ENCODE measurements at places on chromosomes 7 and 10.

GRCh38 chr7:96823274-96823673 lies 113.6 kb upstream of the SEM1 start:
- peak; percentile 11 for DNase-seq

- DNase-seq, result peak; percentile 50
Measured at GRCh38 chr7:43612599-43613589, 30.0 kb downstream of the STK17A start.

DNA sequence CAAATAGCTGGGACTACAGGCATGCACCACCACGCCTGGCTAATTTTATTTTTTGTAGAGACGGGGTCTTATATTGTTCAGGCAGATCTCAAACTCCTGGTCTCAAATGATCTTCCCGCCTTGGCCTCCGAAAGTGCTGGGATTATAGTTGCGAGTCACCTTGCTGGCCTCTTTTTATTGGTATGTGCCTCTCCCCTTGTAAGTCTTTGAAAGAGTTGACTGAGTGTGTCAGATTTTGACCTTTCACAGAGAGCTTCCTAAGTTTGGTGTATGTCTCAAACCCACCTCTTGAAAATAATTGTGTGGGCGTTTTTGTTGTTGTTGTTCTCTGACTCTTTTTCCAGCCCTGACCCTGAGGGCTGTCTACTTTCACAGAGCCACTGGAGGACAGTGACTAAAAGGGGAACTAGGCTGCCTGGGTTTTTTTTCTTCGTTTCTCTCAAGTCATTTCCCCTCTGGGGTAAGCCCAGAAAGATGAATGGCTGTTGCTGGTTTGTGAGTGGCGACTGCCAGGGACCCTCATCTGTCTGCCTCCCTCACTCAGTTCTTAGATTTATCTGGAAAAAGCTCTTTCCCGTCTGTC lies 262.8 kb downstream of the ZEB1 start:
- no peak for DNase-seq

- no peak for DNase-seq
Measured at GRCh38 chr7:112449353-112449752, 907 bp upstream of the IFRD1 start.

All from AG08396 (cell line).